ENCODE measurements at places on chromosomes 2 and 18.

GRCh38 chr18:70322928-70323327, 34.1 kb downstream of the SOCS6 start:
- DNase-seq = no peak

- no peak for DNase-seq
These were observed 67.2 kb downstream of the KCTD1 start for GRCh38 chr18:26480897-26481795.

DNA sequence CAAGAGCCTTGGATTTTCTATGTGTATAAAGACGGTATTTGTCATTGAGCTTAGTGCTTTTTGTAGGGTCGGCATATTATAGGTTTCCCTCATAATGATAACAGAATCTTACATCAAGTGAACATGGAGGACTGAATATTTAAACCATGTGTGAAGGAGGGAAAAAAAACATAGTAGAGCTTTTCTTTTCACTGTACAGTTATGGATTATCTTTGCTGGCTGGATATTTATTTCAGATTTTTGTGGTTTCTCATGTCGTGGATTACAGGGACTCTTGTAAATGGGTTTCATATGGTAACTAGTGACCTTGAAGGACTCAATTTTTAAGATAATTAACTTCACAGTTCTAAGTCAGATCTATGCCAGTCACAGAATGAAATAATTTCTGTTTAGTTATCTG, 330.2 kb upstream of the NRP2 start:
- no peak for DNase-seq

GRCh38 chr2:227597998-227598397, 695 bp upstream of the SCYGR2 start:
- DNase-seq = no peak

GRCh38 chr18:41790687-41791086, 164.3 kb upstream of the PIK3C3 start:
- DNase-seq = no peak

- DNase-seq = no peak
These were observed 192.3 kb upstream of the OSR1 start for GRCh38 chr2:19550750-19551149.

GRCh38 chr2:123245156-123245555, 779.9 kb upstream of the CNTNAP5 start:
- no peak for DNase-seq

GRCh38 chr2:2830576-2830975, 499.5 kb upstream of the MYT1L start:
- no peak for DNase-seq

- no peak for DNase-seq
These were observed 176.2 kb downstream of the BCL2 start for GRCh38 chr18:63143330-63143771.

DNA sequence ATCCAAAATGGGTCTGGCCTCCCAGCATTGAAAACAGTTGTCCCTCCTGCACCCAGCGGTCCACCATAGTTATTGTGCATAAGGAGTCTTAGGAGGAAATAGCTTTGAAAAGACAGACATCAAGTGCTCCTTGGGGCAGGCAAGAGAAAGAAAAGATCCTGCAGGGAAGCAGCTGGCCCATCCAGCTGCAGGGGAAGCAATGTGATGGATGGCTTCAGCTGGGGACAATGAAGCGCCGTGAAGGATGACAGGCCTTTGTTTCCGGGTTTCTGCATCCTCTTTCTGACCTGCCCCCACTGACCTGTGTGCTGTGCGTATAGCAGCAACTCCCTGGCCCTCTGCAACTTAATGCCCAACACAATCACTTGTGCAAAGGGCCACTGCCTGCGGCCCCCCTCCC, 142.9 kb upstream of the NCKAP5 start:
- DNase-seq = no peak

GRCh38 chr18:46416706-46417638, 240.0 kb downstream of the LOXHD1 start:
- no peak for DNase-seq

GRCh38 chr18:50410008-50410407, 35.2 kb downstream of the SKA1 start:
- DNase-seq = no peak

- no peak for DNase-seq
These were observed 80.6 kb downstream of the EN1 start for GRCh38 chr2:118766871-118767270.

- no peak for DNase-seq
These were observed 9.2 kb upstream of the LRPPRC start for GRCh38 chr2:44004735-44005602.

DNA sequence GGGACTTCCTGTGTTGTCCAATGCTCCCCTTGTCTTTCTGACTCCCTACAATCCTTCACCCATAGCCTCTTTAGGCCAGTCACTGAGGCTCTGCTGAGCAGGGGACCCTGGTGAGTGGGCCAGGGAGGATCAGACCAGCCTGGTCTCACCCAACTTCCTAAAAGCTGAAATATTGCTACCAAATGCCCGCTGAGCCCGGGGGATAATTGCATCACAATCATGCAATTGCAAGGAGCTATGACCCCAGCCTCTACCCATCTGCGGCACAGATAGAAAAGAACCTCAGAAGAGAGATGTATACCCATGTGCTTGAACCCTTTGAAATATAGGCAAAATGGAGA, 3.7 kb upstream of the SP100 start:
- no peak for DNase-seq

- DNase-seq = no peak
These were observed 206.0 kb downstream of the AGPS start for GRCh38 chr2:177598326-177599138.

GRCh38 chr2:68469935-68470334, 2.5 kb downstream of the APLF start:
- DNase-seq = no peak

DNA sequence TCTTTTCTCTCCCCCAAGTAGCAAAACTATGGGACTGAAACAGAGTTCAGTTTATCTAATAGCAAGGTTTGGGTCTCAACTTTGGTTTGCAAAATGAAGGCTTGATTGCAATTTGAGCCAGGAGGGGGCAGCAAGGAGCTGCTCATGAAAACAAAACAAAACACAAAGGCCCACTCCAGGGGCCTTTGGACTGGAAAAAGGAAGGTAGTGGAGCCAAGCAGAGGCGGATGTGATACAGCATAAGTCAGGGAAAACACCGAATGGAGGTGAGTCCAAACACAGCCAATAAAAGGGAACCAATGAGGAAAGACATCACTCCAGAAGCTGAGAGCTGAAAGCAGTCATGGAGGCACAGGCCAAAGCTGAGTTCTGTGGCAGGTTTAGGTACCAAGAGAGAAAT, 799.7 kb upstream of the ACVR2A start:
- peak; percentile 37 for DNase-seq

DNA sequence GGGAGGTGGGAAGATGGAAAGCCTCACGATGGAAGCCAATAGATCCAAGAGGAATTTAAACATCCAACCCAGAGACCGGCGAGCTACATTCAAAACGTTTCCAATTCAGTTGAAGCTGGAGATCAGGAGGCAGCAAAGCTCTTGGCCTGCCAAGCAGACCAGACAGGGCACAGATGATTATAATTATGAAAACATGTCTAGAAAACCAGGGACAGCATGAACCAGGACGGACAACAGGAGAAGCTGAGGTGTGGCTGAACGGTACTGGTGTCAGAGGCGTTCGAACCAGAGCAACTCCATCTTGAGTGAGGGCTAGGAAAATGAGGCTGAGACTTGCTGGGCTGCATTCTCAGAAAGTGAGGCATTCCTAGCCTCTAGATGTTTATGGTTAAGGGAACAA, 102.2 kb upstream of the CCDC150 start:
- no peak for DNase-seq

DNA sequence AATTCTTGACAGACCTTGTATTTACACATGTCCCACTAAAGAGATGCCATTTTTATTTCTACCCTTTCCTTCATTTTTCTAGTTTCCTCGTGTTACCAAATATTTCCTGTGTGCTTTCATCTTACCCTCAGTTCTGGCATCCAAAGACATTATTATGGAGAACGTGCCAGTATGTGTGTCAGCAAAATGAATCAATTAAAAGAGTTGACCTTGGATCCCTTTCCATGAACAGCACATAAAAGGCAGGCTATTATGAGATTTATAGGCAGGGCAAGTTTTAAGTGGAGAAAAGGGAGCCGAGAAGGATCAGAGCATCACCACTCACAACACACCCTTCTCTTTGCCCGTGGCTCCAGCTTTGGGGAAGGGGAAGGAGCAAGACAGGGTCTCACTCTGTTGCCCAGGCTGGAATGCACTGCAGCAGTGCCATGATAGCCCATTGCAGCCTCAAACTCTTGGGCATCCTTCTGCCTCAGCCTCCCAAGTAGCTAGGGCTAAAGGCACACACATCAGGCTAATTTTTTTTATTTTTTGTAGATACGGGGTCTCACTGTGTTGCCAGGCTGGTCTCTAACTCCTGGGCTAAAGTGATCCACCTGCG, 149.9 kb downstream of the GFPT1 start:
- no peak for DNase-seq

GRCh38 chr18:22453315-22453714, 35.6 kb upstream of the CTAGE1 start:
- DNase-seq = no peak

DNA sequence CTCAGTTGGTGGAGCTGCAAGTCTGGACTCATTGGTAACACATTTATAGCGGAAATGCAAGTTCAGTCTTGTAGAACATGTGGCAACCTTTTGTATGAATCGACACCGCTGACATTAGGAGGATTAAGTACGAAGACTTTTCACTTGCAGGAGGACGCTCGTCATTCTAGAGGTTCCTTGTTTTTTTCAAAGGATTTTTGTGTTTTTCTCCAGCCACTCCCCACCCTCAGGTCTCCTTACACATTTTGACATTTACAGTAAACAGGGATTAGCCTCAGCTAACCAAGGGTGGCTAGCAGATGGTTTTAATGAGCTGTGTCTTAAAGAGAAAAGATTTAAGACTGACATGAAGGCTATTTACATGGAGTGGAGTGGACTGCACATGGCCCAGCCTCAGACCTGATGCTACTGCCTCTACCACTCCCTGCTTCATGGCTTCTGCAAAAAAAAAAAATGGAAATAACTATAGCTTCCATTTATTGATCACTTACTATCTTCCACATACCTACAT, 173.8 kb downstream of the TRIB2 start:
- DNase-seq = no peak
